GM23338 (cell line): ENCODE measurements at places on chromosomes 4 and X. TPM values are rescaled to one million over a fixed set of nuclear protein-coding genes. Genes with fewer than 3 reads are reported as not detected.

FHL1 gene
- 60.4 and 72.1 TPM in 2 replicates for total RNA-seq

TENM3 gene
- 128 and 132 TPM in 2 replicates for total RNA-seq

MAGEC1 gene
- total RNA-seq = not detected in 2 replicates

MTCP1 gene
- 0.83 and 6.3 TPM in 2 replicates for total RNA-seq

SMIM10L2A gene
- 5.0 and 5.6 TPM in 2 replicates for total RNA-seq

- no peaks in the 10 kb centered on the region for H3K36me3 ChIP-seq
- no peak for DNase-seq
- H3K27ac ChIP-seq = no peak overlapping the region
- H3K27me3 ChIP-seq = no peaks in the 10 kb centered on the region
- H3K4me3 ChIP-seq = no peak overlapping the region
Measured at GRCh38 chr4:158786121-158786601, 17.3 kb downstream of the FNIP2 start.

GRCh38 chrX:110847334-110847733 lies 51.7 kb upstream of the CHRDL1 start:
- DNase-seq = peak; percentile 68
- H3K27me3 ChIP-seq = no peaks in the 10 kb centered on the region
- no peak overlapping the region for H3K27ac ChIP-seq
- H3K36me3 ChIP-seq = no peaks in the 10 kb centered on the region
- H3K4me1 ChIP-seq = no peaks in the 10 kb centered on the region

- H3K4me3 ChIP-seq = peak within 1 kb of the TSS; percentile 72
- H3K4me1 ChIP-seq = peaks cover 4% of the 10 kb centered on the region; the same call in 1 of the 2 replicates
- H3K27ac ChIP-seq = peak within 1 kb of the TSS; percentile 81
- H3K27me3 ChIP-seq = no peaks in the 10 kb centered on the region
- H3K36me3 ChIP-seq = no peaks in the 10 kb centered on the region
Measured at GRCh38 chrX:101659601-101660063, at the start of gene ARMCX2. TSS of gene ARMCX2 (minus strand) at chrX:101659850. CDS start at chrX:101657588, 2,262 bp downstream.

DNA sequence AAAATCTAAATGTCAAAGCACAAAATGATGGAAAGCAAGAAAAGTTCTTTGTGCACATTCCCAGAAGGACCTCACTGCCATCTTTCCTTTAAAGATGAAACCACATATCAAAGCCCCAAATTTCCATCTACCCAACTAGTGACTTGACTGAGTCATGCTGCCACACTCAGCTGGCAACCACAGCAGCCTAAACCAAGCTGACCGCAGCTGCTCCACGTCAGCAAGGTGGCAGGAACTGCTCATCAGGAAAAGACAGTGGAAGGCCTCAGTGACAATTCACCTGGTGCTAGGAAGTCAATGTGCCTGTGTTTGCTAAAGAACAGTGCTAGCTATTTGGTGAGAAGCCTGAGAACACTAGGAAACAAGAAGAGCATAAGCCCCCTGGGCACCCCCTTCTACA lies 26.1 kb downstream of the ACOX3 start:
- H3K4me1 ChIP-seq = no peaks in the 10 kb centered on the region; the same call in 1 of the 2 replicates
- H3K27me3 ChIP-seq = no peaks in the 10 kb centered on the region
- no peak for DNase-seq
- no peaks in the 10 kb centered on the region for H3K36me3 ChIP-seq
- no peak overlapping the region for H3K4me3 ChIP-seq

GRCh38 chr4:173405840-173406606 lies 7.1 kb upstream of the SCRG1 start:
- H3K4me1 ChIP-seq = no peaks in the 10 kb centered on the region
- no peak for DNase-seq
- H3K4me3 ChIP-seq = no peak overlapping the region
- H3K27me3 ChIP-seq = no peaks in the 10 kb centered on the region

DNA sequence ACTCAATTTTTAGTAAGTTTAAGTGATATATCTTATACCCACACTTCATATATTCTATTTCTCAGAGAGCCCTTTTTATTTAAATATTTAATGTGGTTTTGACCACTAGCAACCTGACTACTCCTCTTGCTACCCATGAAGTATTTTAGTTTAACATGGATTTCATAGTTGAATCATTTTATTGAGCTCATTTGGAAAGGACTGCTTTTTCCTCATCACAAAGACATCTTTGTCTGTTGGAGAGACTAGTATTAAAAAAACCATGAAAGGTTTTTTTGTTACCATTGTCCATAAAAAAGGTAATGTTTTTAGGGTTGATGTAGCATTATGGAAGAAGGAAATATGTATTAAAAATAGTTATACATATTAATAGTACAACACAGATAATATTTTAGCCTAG lies 139.5 kb downstream of the RAPGEF2 start:
- no peaks in the 10 kb centered on the region for H3K36me3 ChIP-seq
- no peaks in the 10 kb centered on the region for H3K4me1 ChIP-seq
- no peak for DNase-seq
- H3K27me3 ChIP-seq = no peaks in the 10 kb centered on the region
- no peak overlapping the region for H3K4me3 ChIP-seq

DNA sequence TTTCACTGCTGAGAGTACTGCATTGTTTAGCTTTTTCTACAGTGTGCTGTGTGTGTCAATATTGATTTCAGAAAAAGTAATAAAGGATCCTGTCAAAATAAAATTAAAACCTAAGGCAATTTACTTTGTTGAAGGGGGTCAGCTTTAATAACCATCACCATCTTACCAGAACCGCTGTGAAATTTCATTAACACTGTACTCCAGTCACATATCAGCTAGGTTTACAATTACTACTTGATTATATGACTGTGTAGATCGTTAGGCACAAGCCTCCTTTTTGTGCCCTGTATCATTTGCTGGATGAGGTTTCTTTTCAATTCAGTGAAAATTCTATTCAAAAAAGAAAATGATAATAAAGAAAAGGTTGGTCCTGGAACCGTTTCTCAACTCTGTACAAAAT lies 917.2 kb downstream of the CENPC start:
- no peaks in the 10 kb centered on the region for H3K27me3 ChIP-seq
- H3K36me3 ChIP-seq = no peaks in the 10 kb centered on the region
- no peak overlapping the region for H3K27ac ChIP-seq
- no peak for DNase-seq

- H3K4me3 ChIP-seq = no peak overlapping the region
- no peak for DNase-seq
- H3K36me3 ChIP-seq = peaks cover 9% of the 10 kb centered on the region; the same call in 1 of the 2 replicates
Measured at GRCh38 chr4:83062739-83063138, 27.8 kb downstream of the COPS4 start.

GRCh38 chr4:72997409-72997808 lies 72.1 kb downstream of the COX18 start:
- no peak for DNase-seq
- peaks cover 14% of the 10 kb centered on the region for H3K4me1 ChIP-seq
- H3K36me3 ChIP-seq = no peaks in the 10 kb centered on the region
